ENCODE measurements at places on chromosomes 7 and 10. TPM values are rescaled to one million over a fixed set of nuclear protein-coding genes. Genes with fewer than 3 reads are reported as not detected.

- DNase-seq: no peak
- no peaks in the 10 kb centered on the region for H3K4me1 ChIP-seq
- no peaks in the 10 kb centered on the region for H3K36me3 ChIP-seq
- H3K27me3 ChIP-seq: no peaks in the 10 kb centered on the region
- H3K27ac ChIP-seq: no peak overlapping the region
These were observed 6.8 kb downstream of the PON1 start for GRCh38 chr7:95317546-95317945.

DNA sequence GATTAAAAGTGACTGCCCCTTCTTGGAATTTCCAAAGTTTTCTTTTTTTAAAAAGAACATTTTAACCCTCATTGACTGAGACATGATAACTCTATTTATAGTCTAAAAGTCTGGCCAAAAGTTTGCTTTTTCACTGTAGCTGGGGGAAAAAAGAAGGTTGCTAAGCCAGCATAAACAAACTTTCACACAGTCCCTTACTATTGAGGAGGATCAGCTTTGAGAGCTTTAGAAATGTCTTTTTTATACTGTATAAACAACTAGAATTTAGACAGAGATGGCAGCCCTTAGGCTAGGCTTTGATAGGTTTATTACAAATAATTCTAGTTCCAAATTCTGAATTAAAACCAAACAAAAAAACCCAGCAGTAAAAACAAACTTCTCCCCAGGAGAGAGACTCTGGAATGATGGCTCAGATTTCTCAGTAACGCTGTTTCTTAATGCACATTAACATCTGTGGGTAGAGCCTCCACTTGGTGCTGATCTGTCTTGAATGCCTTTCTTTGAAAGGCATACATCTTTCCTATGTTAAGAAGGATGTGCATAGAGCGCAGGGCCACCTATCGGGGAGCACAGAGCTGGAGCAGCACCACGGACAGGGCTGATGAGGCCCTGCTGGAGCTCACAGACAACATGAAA is 100.9 kb upstream of the PDLIM1 start:
- H3K27ac ChIP-seq: no peak overlapping the region
- H3K36me3 ChIP-seq: no peaks in the 10 kb centered on the region
- no peak overlapping the region for H3K4me3 ChIP-seq
- H3K4me1 ChIP-seq: no peaks in the 10 kb centered on the region
- no peaks in the 10 kb centered on the region for H3K27me3 ChIP-seq
- peak; percentile 39 for DNase-seq

DNA sequence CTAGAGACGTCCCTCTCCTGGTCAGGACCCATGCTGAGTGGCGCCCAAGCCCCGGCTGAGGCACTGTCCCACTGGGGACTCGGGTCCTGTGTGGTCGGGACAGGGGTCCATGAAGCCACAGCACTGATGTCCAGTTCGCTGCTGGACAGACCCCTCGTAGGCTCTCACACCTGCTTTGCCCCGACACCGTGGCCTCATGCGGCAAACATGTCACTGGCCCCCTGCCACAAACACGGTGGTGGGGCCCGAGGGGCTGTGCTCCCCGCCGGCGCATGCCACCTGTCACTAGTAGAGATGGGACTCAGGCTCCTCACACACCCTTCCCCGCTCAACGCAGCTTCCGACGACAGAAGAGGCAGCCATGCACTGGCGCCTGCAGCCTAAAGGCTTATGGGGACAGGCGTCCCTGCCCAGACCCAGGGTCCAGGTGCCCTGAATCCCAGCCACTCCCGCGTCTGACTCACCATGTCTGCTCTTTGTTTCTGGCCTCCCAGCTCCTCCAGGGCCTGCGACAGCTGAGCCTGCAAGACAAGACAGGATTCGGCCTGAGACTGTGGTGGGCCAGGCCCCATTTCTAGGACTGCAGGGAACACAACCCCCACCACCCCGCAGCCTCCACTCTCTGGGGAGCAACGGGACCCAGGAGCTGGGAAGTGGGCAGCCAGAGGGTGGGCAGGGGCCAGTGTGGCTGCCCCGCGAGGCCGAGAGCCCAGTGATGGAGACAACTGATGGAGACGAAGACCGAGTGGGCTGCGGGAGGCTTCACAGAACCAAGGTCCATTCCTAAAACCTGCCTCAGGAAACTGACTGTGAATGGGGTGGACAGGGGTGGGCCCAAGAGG is 230.9 kb downstream of the MAD1L1 start:
- no peak overlapping the region for H3K27ac ChIP-seq
- no peak for DNase-seq
- no peaks in the 10 kb centered on the region for H3K4me1 ChIP-seq
- H3K27me3 ChIP-seq: no peaks in the 10 kb centered on the region
- H3K4me3 ChIP-seq: no peak overlapping the region

The CHRM2 gene
- total RNA-seq: not detected

GRCh38 chr10:49353895-49354566 is 41.9 kb downstream of the DRGX start:
- H3K27me3 ChIP-seq: no peaks in the 10 kb centered on the region
- no peak overlapping the region for H3K27ac ChIP-seq
- no peak overlapping the region for H3K4me3 ChIP-seq
- no peak for DNase-seq
- H3K36me3 ChIP-seq: no peaks in the 10 kb centered on the region

GRCh38 chr7:40418448-40418847 is 283.6 kb downstream of the SUGCT start:
- no peaks in the 10 kb centered on the region for H3K4me1 ChIP-seq
- no peak for DNase-seq
- H3K27ac ChIP-seq: no peak overlapping the region
- H3K36me3 ChIP-seq: no peaks in the 10 kb centered on the region
- H3K27me3 ChIP-seq: no peaks in the 10 kb centered on the region
